ENCODE measurements at places on chromosomes 3 and 15. TPM values are rescaled to one million over a fixed set of nuclear protein-coding genes. Genes with fewer than 3 reads are reported as not detected.

GRCh38 chr3:120497818-120498217 is 47.0 kb upstream of the FSTL1 start:
- H3K4me3 ChIP-seq = no peak overlapping the region
- no peak for DNase-seq
- H3K27me3 ChIP-seq = no peaks in the 10 kb centered on the region
- no peak overlapping the region for H3K27ac ChIP-seq
- H3K4me1 ChIP-seq = no peaks in the 10 kb centered on the region

GRCh38 chr3:115961380-115961779 is 338.1 kb downstream of the GAP43 start:
- no peak overlapping the region for H3K27ac ChIP-seq
- no peaks in the 10 kb centered on the region for H3K36me3 ChIP-seq
- DNase-seq = no peak
- H3K4me3 ChIP-seq = no peak overlapping the region
- no peaks in the 10 kb centered on the region for H3K4me1 ChIP-seq

Gene A4GNT
- not detected for total RNA-seq

- H3K4me3 ChIP-seq = no peak overlapping the region
- no peaks in the 10 kb centered on the region for H3K36me3 ChIP-seq
- H3K27me3 ChIP-seq = no peaks in the 10 kb centered on the region
Measured at GRCh38 chr3:122099255-122099654, 44.1 kb downstream of the CD86 start.

- H3K4me1 ChIP-seq = peaks cover 18% of the 10 kb centered on the region
- no peaks in the 10 kb centered on the region for H3K36me3 ChIP-seq
- no peaks in the 10 kb centered on the region for H3K27me3 ChIP-seq
- H3K4me3 ChIP-seq = peak overlapping the region; percentile 30
- DNase-seq = peak; percentile 26
Measured at GRCh38 chr3:158768361-158768787, 33.5 kb upstream of the MFSD1 start.

- H3K36me3 ChIP-seq = no peaks in the 10 kb centered on the region
- no peaks in the 10 kb centered on the region for H3K27me3 ChIP-seq
- DNase-seq = peak; percentile 25
- no peak overlapping the region for H3K4me3 ChIP-seq
- no peak overlapping the region for H3K27ac ChIP-seq
Measured at GRCh38 chr3:99686955-99687612, 48.7 kb downstream of the COL8A1 start.

DNA sequence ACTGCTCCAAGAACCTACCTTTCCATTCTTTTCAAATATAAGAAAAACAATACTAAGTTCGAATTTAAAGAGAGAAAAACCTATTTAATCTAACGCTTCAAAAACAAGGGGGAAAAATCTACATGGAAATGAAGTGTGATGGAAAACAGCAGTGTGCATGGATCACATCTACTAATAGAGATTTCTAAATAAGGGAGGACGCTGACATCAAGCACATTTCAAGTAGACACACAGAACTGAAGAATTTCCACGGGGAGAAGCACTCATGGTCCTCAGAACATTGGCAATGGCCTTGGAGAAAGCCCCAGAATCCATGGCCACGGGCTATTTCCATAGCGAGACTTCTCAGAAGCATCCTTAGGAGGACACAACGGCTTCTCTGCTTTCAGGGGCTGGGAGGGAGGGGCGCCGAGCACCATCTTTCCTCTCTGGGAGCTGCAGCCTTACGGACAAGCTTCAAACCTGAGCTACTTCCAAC is 1.0 kb downstream of the TASOR start:
- peak overlapping the region; percentile 97 for H3K27ac ChIP-seq
- H3K4me1 ChIP-seq = peaks cover 13% of the 10 kb centered on the region
- no peaks in the 10 kb centered on the region for H3K36me3 ChIP-seq
- no peaks in the 10 kb centered on the region for H3K27me3 ChIP-seq
- H3K4me3 ChIP-seq = peak overlapping the region; percentile 98

All from gastrocnemius medialis (tissue), 4 donors.